PC-9 (cell line): ENCODE measurements at places on chromosomes 1 and 21. TPM values are rescaled to one million over a fixed set of nuclear protein-coding genes. Genes with fewer than 3 reads are reported as not detected.

GRCh38 chr1:214418391-214418790, 133.0 kb downstream of the PTPN14 start:
- no peak for DNase-seq

- no peak for DNase-seq
Measured at GRCh38 chr1:173206816-173207568, at the start of gene TNFSF4. TSS of gene TNFSF4 (minus strand) at chr1:173207331. CDS start at chr1:173207176, 155 bp downstream.

GRCh38 chr1:44283524-44284173, 70.4 kb downstream of the DMAP1 start:
- peak; percentile 69 for DNase-seq

- no peak for DNase-seq
Measured at GRCh38 chr1:89277725-89278124, 5.1 kb upstream of the GBP5 start.

GRCh38 chr1:3668148-3668547, 15.8 kb downstream of the TP73 start:
- no peak for DNase-seq

DNA sequence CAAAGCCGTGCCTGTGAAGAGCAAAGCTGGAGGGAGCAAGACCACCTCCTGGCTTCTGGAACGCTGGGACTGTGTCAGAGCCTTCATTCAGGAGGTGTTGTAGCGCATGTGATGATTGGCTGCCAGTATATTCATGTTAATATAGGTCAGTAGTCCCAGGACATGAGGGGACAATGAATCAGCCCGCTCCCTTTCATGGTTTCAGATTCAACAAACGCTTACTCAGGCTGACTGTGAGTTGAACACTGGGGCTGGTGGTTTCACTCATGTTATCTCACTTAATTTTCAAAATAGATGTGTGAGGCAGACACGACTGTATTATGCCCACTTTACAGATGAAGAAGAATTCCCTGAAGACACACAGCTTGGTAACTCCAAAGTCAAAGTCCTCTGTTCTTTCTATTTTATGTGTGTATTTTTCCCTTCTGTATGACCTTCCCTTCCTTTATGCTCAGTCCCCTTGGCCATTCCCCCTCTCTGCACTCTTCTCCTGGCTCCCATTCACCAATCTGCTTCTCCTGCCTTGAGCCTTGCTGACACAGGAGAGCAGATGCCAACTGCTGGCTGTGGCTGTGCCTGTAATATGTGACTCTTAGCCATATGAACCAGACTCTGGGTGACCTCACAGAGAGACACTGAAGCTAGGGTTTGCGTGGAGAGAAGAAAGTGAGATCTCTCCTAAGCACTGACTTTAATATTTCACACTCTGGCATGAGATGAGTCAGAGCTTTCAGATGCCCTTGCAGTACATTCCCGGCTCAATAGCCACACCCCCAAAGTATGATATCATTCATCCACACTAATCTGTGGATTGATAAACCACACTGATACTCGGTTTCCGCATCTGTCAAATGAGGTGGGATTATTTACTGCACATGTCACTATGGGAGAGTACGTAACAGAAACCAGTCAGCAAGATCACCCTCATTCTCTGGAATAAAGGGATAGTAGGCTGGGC, 31.4 kb upstream of the KIRREL1 start:
- peak; percentile 43 for DNase-seq

DNA sequence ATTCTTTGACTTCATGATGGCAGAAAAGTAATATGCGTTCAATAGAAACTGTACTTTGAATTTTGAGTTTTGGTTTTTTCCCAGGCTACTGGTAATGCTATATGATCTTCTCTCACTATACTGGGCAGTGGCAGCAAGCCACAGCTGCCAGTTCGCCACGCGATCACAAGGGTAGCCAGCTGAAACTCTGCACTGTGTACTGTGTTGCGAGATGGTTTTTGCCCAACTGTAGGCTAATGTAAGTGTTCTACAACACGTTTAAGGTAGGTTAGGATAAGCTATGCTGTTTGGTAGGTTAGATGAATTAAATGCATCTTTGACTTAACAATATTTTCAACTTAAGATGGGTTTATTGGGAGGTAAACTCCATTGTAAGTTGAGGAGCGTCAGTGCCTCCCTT, 123.1 kb downstream of the NRDC start:
- DNase-seq = no peak

DNA sequence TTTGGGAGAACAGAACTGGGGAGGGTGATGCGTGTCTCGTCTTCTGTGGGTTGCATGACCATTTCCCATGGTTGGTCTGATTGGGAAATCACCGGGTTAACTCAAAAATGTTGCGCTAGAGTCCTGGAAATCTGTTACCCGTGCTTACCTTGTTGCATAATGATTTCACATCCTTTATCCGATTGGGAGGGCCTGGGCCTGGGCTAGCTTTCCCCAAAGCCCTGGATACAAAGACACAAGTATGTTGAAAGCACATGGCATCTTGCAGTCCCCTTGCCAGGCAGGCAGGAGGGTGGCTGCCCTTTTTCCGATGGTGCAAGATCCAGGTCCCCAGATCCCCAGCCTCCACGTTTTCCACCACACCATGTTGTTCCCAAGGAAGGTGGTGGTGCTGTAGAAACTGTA, 582 bp downstream of the TRPM2 start:
- no peak for DNase-seq

- DNase-seq = no peak
Measured at GRCh38 chr1:109113590-109114341, at the start of gene ELAPOR1. TSS of gene ELAPOR1 (plus strand) at chr1:109114115. CDS start at chr1:109114184, 69 bp downstream.

DNA sequence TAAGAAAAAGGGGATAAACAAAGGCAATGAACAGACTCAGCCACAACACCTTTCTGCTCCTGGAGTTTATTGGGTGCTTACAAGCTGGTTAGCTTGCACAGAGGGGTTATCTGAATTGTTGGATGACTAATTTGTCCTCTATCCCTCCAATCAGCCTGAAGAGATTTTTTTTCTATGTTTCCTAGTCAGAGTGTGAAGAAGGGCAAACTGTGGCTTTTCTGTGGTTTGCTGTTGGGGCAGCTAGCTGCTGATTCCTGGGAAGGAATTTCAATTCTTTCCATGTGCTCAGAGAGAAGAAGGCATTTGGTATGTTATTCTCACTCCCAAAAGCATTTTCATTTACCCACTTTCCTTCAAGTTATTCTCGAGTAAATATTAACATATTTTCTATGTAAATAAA, 48.6 kb downstream of the PCP4 start:
- no peak for DNase-seq

- no peak for DNase-seq
Measured at GRCh38 chr21:32592929-32593502, 7.7 kb upstream of the TCP10L start.

GRCh38 chr21:18715606-18716005, 312.0 kb upstream of the TMPRSS15 start:
- no peak for DNase-seq

DNA sequence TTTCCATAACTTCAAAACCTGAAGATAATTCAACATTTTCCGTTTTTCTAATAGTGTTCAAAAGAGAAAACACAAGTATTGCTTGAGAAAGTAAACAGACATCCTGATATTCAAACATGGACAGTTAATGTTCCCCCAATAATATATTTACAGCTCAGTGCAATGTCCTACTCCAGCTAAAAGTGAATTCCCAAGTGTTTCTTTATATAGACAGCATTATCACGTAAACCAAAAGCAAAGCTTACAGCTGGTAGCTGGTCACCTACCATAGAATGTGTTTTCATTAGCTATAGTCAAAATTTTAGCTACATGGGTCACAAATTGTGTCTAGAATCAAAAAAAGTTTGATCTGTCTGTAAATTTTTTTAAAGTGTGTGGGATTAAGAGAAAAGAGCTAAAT, 34.9 kb downstream of the WLS start:
- no peak for DNase-seq

DNA sequence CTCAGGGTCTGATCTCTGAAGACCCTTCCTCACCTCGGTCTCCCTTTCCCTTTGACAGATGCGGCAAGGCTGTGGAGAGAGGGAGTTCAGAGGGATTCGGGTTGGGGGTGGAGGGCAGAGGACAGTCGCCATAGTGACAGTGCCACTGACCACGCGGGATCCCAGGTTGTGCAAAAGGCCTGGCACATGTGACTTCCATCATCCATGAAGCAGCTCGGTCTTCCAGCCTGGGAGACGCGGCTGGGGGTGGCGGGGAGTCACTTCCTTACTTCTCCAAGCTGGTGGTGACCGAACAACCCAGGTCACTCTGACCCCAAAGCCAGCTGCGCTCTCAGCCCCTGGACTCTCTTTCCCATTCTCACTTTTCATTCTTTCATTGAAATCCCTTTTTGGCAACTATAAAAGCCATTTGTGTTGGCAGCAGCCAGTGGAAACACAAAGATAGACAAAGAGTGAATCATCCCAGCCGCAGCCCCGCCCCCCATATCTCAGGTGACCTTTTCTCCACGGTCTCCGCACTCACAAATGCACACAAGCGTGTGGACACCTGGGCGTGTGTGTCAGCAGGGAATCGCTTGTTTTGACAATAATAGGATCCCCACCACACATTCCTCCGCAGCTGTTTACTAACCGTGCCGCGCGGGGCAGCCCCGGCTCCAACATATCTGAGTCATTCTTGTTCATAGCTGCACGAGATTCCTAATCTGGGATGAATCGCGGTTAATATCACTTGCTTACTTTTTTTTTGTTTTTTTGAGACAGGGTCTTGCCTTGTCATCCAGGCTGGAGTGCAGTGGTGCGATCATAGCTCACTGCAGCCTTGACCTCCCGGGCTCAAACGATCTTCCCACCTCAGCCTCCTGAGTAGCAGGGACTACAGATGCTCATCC, 68.3 kb downstream of the DHRS3 start:
- peak; percentile 94 for DNase-seq

- DNase-seq = no peak
Measured at GRCh38 chr21:31945141-31945540, 72.3 kb downstream of the HUNK start.

GRCh38 chr1:54384918-54385726, 21.1 kb downstream of the SSBP3 start:
- no peak for DNase-seq

GRCh38 chr21:42373908-42374455, 7.6 kb upstream of the TFF1 start:
- DNase-seq = no peak

GRCh38 chr1:53625766-53626520, 113.0 kb downstream of the GLIS1 start:
- DNase-seq = no peak

DNA sequence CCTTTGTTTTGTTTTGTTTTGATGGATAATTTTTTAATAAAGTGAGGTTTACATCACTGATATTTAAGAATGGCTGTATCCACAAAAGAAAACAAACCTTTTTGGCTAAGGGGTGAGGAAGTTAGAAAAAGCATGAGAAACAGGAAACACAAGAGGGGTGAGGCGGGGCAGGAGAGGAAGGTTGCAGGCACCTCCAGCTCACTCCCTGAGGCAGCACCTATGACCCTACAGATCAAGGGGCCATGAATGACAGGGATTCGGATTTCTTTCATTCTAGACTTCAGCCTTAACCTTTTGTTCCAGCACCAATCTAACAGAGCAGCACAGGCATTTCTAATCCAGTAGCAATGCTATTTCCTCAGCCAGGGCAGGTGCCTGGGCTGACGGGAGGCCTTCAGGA, 4.4 kb downstream of the CLCA4 start:
- DNase-seq = no peak

- peak; percentile 20 for DNase-seq
Measured at GRCh38 chr1:78303620-78304019, 187.2 kb upstream of the PTGFR start.

GRCh38 chr1:221078260-221078965, 199.2 kb downstream of the HLX start:
- DNase-seq = no peak

DNA sequence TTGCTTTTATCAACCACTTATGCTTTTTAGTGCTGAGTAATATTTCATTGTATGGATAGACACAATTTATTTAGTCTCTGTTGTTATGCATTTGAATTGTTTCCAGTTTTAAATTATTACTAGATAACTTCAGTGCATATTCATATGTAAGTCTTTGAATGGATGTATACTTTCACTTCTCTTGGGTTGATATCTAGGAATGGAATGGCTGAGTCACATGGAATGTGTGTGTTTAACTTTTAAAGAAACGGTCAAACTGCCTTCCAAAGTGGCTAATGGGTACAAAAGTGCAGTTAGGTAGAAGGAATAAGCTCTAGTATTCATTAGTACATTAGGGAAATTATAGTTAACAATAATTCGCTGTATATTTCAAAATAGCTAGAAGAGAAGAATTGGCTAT, 82.4 kb downstream of the NPHS2 start:
- DNase-seq = no peak

DNA sequence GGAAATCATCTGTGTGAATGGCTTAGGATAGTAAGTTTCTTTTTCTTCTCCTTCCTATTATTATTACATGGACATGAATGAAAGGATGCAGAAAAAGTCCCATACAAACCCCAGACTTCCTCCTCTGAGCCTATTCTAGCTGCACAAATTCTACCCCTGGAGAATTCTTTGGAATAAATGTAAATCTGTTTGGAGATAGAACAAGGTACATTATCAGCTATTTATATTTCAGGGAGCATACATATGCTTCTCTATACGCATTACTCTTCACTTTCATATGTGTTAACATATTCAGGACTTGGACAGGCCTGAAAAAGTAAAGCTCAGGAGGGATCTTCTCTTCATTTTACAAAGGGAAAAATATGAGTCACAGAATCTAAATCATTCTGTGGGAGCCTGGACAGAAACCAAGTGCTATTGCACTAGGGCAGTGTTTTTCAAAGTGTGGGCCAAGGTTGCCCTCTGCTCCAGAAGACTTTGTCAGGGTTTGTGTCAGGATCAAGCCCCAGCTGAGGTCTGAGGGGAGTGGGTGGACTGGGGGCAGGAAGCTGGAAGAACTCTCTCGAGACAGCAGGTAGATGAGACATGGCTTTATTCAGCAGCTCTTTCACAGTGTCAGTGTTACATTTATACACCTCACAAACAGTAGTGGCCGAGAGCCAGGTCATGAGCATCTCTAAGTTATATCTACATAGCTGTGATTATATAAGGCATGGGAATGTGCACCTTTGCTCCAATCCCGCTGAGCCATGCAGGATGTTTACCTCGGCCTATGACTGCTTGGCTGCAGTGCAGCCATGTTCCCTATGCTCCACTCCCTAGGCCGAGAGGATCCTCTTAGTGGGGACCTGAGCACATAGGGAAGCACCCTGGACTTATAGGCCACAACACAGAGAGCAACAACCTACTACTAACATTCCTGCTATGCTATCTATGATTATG, 114.3 kb downstream of the GDAP2 start:
- DNase-seq = no peak

GRCh38 chr1:109517337-109517736, 7.8 kb upstream of the AMIGO1 start:
- DNase-seq = no peak

Gene ZNF683
- total RNA-seq = not detected in 2 replicates

Gene OR2T29
- total RNA-seq = not detected in 2 replicates

Gene P3R3URF
- not detected in 2 replicates for total RNA-seq

Gene PEA15
- total RNA-seq = 84.7 and 139 TPM in 2 replicates

Gene BEND5
- total RNA-seq = not detected in 2 replicates

Gene TAS1R1
- total RNA-seq = not detected in 2 replicates

Gene S100A5
- 7.2 and 11.1 TPM in 2 replicates for total RNA-seq

Gene DOCK7
- total RNA-seq = 34.0 and 34.2 TPM in 2 replicates

Gene RAB42
- 7.6 and 13.2 TPM in 2 replicates for total RNA-seq

Gene FCER1G
- 1.3 TPM in 1 of 2 replicates, not detected in the other for total RNA-seq

Gene SH3BGR
- total RNA-seq = 3.3 and 4.5 TPM in 2 replicates

Gene HFM1
- total RNA-seq = not detected in 2 replicates

Gene ADAM30
- total RNA-seq = not detected in 2 replicates

Gene CA14
- 0.95 and 1.7 TPM in 2 replicates for total RNA-seq

Gene GNAT2
- 0.52 and 0.63 TPM in 2 replicates for total RNA-seq
